ENCODE measurements at places on chromosomes 12 and 14.

GRCh38 chr12:49549735-49550692 lies 11.2 kb downstream of the KCNH3 start:
- no peak for DNase-seq

GRCh38 chr12:130459916-130460315 lies 122.2 kb downstream of the PIWIL1 start:
- no peak for DNase-seq

- no peak for DNase-seq
Measured at GRCh38 chr12:42124764-42125387, 19.8 kb downstream of the GXYLT1 start.

DNA sequence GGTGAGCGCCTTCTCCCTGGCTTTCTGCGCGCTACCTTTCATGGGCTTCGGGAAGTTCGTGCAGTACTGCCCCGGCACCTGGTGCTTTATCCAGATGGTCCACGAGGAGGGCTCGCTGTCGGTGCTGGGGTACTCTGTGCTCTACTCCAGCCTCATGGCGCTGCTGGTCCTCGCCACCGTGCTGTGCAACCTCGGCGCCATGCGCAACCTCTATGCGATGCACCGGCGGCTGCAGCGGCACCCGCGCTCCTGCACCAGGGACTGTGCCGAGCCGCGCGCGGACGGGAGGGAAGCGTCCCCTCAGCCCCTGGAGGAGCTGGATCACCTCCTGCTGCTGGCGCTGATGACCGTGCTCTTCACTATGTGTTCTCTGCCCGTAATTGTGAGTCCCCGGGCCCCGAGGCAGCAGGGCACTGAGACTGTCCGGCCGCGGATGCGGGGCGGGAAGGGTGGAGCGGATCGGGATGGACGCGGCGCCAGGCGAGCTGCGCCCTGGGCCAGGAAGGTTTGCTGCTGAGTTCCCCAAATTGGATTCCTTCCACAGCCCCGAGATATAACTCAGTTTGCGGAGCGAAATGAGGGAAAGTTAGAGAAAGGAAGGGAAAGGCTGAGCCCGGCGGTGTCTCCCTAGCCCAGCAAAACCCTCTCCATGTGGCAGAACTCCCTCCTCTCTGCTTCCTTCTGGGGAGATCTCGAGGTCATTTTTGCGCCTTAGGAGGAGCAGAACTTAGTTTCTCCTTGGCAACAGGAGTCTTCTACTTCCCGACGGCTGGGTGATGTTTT lies 972 bp downstream of the PTGDR start:
- no peak for DNase-seq

GRCh38 chr12:110343736-110344555 lies 59.6 kb downstream of the ANAPC7 start:
- no peak for DNase-seq
